ENCODE measurements at places on chromosomes 2 and 18.

GRCh38 chr2:27270131-27270530, 5.1 kb upstream of the DNAJC5G start:
- no peak for DNase-seq

DNA sequence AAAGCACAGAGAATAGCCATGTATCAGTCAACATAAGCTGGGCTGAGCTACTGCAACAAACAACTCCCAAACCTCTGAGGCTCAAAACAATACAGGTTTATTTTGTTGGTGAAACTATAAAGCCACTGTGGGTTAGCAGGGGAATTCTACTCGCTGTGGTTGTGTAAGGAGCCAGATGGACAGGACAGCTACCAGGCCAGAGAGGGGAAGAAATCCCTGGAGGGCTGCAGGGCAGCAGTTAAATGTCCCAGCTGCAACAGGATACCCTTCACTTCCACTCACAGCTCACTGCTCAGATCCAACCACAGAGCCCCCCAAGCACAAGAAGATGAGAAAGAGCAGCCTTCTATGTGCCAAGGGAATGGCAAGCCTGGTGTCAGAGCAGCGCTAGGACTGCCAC, 245.9 kb upstream of the RAB6C start:
- no peak for DNase-seq

GRCh38 chr2:224793946-224794345, 77.8 kb upstream of the CCDC195 start:
- no peak for DNase-seq

GRCh38 chr2:9613291-9613690, 17.5 kb downstream of the YWHAQ start:
- DNase-seq: peak; percentile 87

DNA sequence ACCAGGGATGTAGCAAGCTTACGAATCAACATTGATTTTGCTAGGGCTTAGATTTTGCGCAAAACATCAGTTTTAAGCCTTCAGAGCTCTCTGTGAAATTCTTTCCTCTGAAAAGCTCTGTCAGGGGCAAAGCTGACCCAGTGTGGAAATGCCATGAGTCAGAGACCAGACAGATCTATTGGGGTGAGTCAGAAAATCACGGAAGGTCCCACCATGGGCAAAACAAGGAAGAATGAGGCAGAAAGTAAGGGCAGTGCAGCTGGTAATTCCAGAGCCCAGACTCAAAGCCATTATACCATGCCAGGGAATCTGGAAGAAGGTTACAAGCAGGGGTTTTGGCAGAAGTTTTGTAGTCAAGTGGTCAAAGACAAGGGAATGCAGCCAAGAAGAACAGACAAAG, 256.6 kb upstream of the CTAGE1 start:
- peak; percentile 98 for DNase-seq

DNA sequence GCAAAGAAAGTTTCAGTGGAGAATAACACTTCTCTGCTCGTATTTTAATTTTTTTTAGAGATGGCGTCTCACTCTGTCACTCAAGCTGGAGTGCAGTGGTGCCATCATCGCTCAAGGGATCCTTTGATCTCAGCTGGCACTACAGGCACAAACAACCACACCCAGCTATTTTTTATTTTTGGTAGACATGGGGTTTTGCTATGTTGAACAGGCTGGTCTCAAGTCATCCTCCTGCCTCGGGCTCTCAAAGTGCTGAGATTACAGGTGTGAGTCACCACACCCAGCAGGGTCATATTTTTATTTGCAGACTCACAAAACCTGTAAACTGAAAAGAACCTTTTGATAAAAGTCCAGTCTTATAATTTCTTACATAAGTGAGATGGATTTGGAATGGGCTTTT, 2.6 kb downstream of the TRAK2 start:
- DNase-seq: no peak

- no peak for DNase-seq
Observed at GRCh38 chr2:235670974-235671787, 177.3 kb downstream of the AGAP1 start.

GRCh38 chr18:32424696-32425095, 46.0 kb downstream of the GAREM1 start:
- DNase-seq: no peak

DNA sequence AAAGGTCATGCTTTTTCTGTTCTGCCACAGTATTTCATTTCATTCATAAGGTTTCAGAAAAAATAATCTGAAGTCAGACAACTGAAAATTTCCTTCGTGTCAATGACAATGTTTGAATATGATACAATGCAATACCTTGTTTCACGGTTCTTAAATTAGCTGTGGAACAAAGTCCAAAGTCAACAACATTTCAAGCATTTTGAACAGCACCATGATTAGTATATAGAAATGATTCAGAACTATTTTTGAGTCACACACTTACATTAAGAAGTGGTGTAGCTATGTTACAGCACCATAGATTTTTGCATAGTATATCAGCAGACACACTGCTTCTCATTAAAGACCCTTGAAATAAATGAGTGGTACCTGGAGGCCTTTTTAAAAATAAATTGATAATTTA, 178.3 kb upstream of the DSEL start:
- no peak for DNase-seq

- no peak for DNase-seq
Observed at GRCh38 chr2:190655570-190655969, 6.7 kb downstream of the NAB1 start.

GRCh38 chr2:191285252-191285651, 40.0 kb downstream of the MYO1B start:
- no peak for DNase-seq

- peak; percentile 71 for DNase-seq
Observed at GRCh38 chr2:47339745-47340541, 63.0 kb upstream of the MSH2 start.

- DNase-seq: no peak
Observed at GRCh38 chr2:10531874-10532637, 83.9 kb upstream of the ODC1 start.

DNA sequence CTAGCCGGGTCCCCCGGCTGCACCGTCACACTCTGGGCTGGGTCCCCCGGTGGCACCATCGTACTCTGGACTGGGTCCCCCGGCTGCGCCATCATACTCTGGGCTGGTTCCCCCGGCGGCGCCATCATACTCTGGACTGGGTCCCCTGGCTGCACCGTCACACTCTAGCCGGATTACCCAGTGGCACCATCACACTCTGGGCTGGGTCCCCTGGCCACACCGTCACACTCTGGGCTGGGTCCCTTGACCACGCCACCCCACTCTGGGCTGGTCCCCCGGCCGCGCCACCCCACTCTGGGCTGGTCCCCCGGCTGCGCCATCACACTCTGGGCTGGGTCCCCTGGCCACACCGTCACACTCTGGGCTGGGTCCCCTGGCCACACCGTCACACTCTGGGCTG, 653.8 kb upstream of the ID2 start:
- no peak for DNase-seq

- DNase-seq: peak; percentile 90
Observed at GRCh38 chr18:75475228-75475627, 47.7 kb upstream of the SMIM21 start.

DNA sequence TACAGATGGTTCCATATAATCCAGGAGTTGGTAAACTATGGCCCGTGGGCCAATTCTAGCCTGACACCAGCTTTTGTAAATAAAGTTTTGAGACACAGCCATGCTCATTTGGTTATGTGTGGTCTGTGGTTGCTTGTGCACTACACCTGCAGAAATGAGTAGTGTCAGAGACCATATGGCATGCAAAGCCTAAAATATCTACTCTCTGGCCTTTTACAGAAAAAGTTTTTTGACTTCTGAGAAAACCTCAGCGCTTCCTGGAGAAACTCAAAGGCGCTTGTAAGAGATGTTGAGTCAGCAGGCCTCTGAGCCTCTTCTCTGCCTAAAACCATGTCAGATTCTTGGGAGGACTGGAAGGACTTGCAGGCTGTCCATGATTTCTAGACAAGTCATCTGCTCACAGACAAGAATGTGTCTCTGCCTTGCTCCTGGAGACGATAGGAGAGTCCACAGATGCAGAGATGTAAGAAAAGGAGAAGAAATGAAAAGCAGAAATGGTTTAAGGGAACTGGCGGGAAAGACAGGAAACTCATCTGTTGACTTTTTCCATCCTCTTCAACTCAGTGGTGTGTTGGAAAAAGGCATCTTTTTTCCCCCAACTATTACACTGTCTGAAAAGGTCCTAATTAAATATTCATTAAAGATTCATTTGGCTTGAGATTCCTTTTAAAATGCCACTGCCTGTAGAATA, 5.2 kb downstream of the TTC39C start:
- DNase-seq: peak; percentile 28

GRCh38 chr2:170820757-170821530, 4.3 kb downstream of the GAD1 start:
- DNase-seq: no peak

DNA sequence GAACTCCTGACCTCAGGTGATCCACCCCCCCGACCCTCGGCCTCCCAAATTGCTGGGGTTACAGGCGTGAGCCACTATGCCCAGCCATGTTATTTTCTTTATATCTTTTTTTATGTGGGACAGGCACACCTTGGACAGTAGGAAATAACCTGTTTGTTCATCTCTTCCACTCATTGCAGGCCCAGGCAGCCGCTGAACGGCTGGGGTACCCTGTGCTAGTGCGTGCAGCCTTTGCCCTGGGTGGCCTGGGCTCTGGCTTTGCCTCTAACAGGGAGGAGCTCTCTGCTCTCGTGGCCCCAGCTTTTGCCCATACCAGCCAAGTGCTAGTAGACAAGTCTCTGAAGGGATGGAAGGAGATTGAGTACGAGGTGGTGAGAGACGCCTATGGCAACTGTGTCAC, 8.4 kb downstream of the CAD start:
- DNase-seq: no peak

DNA sequence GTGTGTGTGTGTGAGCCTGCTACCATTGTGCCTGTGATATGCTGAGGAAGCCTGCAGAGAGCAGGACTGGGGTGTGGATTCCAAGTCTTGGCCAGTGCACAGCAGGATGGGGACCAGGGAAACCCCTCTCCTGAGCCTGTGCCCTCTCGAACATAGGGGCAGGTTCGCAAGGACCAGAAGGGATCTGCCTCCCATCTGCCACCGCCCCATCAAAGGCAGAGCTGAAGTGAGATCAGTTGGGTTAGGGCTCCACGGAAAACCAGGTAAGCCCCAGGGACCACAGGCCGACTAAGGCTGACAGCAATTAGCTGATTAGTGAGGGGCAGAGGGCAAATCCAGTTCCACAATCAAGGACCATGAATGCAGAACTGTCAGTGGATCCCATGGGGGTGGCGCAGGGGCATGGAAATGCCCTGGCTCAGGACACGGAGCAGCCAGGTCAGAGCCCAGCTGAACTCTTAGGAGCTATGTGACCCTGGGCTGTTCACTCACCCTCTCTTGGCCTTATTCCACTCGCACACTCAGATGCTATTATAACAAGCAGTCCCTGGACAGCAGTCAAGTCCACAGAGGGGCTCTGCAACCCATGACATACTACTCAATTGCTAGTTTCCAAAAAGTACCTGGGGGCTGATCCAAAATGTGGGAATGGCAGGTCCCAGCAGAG, 84.2 kb upstream of the ID2 start:
- no peak for DNase-seq

DNA sequence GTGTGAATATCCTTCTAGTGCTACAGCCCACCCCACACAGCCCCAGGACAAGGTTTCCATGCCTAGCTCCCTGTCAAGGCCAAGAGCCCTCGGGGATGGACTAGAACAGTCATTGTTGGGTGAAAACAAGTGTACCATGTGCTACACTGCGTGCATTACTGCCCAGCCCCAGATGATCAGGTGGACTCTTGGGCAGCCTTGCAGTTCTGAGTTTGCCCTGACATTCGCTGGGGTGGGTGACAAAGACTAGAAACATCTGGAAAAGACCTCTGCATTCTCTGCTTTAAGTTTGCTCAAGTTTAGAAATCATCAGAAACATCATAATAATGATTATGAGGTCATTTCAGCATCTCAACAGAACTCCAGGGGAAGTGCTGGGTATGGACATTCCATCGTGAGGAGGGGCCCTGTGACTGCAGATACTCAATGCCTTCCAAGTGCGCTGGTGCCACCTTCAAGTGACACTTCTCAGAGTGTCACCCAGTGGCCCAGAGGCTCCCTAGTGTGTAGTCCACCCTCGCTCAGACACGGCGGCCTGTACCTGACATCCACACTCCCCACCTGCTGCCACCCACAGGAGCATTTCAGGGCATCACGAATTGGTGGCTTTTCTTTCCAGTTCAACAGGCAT, 5.3 kb upstream of the PXDN start:
- DNase-seq: no peak

DNA sequence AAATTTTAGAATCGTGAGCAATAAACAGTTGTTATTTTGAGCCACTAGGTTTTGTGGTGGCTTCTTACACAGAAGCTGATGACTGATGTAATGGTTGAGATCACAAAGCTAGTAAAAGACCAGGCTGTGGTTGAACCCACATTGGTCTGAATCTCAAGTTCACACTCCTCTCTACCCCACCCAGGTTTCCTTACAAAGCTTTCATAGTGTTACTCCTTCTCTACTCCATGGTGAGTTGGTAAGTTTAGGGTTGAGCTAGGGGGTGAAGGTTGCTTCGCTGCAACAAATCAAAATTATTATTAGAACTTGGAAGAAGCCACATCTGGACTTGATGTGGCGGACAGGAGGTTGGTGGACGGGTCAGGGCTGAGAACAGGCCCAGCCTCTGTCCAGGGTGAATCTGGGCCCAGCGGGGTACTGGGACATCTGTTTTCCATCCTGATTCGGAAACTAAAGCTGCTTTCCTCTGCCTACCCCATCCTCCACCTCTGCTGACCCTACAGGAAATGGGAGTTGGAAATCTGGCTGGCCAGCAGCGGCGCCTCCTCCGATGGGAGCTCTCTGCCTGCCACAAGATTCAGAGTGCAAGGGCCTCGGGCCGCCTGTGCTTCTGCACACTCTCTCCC, 86.3 kb downstream of the ZFP36L2 start:
- no peak for DNase-seq

GRCh38 chr18:51255693-51256092, 58.2 kb upstream of the MEX3C start:
- peak; percentile 3 for DNase-seq
